ENCODE measurements at places on chromosomes 13 and 19.
A peak's percentile ranks its signal among the peaks of the same experiment; 100 is the strongest.

- ATAC-seq, result no peak
These were observed 9.6 kb downstream of the MIR17HG start for GRCh38 chr13:91356919-91357612.

GRCh38 chr13:111893607-111894443, 173.1 kb upstream of the SOX1 start:
- no peak for ATAC-seq

- ATAC-seq, result no peak
These were observed 130.0 kb downstream of the ATP11A start for GRCh38 chr13:112819816-112820215.

GRCh38 chr19:2575734-2576481, 100.0 kb downstream of the GADD45B start:
- ATAC-seq, result peak; percentile 27

DNA sequence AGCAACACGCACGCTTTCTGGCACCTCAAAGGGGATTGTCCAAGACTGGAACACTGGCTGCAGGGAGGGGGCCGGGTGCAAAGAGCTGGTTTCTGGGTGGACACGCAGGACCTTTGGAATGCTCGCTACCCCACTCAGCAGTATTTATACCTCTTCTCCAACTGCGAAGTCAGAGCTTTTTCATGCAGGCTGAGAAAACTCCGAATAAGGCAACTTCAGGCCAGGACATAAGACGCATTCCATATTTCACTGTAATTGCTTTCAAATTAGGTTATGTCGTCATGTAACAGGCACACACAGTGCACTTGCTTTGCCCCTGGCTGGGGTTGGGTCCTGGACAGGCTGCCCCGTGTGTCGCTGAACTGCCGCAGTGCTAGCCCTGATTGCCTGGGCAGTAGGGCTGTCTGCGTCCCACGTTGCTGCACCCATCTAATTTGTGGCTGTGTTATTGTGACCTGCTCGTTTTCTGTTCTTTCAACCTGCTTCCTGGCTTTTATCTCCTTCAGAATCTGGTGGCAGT, 44.5 kb downstream of the ACTN4 start:
- ATAC-seq, result no peak

GRCh38 chr13:59047546-59047945, 1116.2 kb downstream of the DIAPH3 start:
- ATAC-seq, result no peak

GRCh38 chr19:48615231-48616040, 560 bp upstream of the FAM83E start:
- no peak for ATAC-seq

GRCh38 chr13:31722673-31723072, 16.7 kb upstream of the RXFP2 start:
- ATAC-seq, result no peak

DNA sequence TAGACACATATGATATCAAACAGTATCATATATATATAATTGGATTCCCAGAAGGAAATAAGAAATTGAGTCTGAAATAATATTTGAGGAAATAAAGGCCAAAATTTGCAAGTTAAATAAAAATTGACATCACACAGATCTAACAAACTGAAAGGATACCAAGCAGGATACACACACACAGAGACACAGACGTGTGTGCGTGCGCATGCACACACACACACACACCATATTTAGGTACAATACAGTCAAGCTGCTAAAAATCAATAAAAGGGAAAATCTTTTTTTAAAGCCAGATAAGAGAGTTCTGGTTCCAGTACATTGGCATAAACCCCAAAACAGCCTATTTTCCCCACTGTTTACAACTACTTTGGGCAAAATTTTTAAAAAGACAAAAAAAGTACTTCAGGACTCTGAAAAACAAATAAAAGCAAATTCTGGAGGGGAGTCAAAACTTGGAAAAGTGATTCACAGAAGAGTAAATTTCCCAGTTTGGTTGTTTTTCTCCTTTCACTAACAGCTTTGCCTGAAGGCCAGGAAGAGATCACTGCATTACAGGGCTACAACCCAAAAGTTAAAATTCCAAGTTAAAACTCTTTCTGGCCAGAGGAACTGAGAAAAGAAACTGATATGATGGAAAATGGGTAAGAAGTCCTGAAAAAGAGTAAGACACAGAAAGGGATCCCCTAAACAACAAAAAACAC, 16.2 kb downstream of the MYCBP2 start:
- ATAC-seq, result no peak

DNA sequence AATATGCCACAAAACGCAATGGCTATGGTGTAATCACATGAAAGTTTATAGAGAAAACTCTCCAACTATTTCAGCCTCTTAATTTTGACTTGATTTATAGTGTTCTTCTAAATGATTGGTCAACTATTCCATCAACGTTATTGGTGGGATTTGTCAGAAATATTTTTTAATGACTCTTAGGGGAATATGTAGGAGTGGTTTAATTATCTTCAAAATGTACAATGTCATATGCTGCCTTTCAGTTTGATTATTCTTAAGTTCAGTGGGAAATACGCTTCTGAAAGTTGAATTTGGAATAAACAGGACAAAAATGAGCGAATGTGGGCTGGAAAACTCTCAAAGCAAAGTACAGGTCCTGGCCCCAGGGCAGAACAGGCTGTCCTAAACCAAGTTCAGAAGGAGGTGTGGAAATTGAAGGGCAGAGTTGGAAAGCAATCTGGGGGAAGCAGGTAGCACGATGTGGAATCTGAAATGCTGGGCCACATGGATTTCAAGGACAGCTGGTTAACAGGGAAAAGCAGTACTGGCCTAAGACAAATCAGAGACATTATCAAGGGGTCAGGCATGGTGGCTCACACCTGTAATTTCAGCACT, 60.8 kb upstream of the MYCBP2 start:
- ATAC-seq, result no peak

- ATAC-seq, result no peak
These were observed 775.9 kb upstream of the KLHL1 start for GRCh38 chr13:70884196-70884595.

DNA sequence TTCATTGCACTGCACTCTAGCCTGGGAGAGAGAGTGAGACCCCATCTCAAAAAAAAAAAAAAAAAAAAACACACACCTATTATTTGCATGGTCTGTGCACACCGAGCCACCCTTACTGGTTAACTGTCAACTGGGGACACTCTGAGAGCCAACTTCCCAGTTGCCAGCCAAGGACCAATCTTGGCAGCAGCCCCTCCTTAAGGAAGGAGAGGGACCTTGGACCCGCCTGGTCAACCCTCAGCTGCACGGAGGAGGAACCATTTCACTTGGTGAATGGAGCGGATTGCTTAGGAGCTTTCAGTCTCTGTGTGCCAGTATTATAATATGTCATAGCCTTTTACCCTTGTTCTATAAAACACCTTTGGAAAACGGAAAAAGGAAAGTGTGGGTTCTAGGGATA, 24.9 kb downstream of the MICOS13 start:
- ATAC-seq, result no peak

DNA sequence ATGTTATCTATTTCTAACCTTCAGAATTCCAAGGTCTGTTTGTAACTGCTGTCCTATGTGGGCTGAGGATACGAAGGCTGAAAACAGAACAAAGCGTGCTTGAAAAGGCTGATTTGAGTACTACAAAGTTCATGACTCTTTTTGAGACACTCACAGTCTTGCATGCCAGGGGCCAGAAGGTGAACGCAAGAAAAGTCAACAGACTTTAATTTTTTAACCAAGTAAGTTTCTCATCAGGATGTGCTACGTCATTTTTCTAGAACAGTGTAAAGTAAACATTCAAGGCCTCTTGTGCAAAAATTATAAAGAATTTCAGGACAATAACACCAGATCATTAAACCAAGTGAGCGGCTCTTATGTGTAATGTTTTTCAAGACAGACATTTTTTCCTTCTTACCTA, 163.5 kb downstream of the COG6 start:
- no peak for ATAC-seq

- no peak for ATAC-seq
These were observed 121.9 kb upstream of the SPACA7 start for GRCh38 chr13:112254061-112254818.

DNA sequence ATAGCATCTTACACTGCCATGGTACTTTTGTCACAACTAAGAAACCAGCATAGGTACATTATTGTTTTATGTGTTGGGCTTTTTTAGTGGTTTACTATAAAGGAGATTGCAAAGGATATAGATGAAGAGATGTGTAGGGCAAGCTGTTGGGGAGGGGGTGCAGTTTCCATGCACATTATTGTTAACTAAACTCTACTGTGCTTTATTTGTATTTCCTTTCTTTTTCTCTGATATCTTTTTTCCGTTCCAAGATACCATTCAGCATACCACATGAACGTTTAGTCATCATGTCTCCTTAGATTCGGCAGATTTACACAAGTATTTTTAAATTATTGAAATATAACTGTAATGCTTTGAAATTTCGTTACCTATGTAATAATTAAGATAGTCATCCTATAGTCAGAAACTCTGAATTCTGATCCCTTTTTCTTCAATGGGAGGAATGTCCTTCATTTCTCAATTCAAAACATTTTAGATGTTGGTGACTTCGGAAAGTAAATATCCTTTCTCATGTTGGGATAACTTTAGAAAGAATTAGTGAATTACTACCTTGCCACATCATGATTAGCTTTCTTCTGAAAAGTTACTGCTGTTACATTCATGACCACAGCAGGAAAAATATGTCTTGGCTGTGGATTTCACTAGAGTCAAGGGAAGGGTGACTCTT, 82.8 kb downstream of the FRY start:
- no peak for ATAC-seq

DNA sequence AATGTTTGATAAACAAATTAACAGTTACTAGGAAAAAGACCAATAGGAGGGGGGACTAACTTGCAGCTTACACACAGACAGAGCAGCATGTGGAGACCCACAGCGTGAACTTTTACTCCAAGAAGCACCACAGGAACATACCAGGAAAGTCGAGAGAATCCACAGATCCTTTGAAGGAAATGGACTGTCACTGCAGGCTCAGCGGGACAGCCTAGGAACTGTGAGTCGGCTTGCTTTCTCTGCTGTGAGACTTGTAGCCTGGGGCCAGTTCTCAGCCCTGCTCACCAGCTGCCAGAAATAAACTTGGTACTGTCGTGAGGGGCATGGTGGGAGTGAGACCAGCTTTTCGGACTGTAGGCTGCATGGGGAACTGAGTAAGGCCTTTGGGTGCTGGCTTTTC, 1211.5 kb downstream of the PCDH17 start:
- ATAC-seq, result no peak

- no peak for ATAC-seq
These were observed 53.5 kb upstream of the SOX21 start for GRCh38 chr13:94765814-94766213.

DNA sequence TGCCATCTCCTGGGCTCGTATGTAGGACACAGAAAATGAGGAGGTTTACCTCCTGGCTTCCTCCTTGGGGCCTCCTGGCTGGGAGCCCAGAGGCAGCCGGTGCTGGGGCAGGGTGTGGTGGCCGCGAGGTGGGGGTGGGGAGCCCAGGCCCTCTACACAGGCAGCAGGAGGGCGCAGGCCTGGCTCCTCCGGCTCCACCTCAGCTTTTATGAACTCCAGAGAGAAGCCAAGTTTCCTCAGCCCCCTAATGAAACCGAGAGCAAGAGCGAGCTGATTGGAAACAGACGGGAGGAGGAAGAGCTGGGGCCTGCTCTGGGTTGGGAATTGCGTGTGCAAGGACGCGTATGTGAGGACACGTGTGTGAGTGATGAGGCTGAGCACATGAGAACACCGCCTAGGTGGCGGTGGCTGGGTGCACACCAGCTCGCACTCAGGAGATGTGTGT, 23.1 kb downstream of the LYL1 start:
- peak; percentile 9 for ATAC-seq

- no peak for ATAC-seq
These were observed 69.2 kb downstream of the ZNF100 start for GRCh38 chr19:21698215-21698614.

GRCh38 chr13:97945342-97945741, 8.1 kb upstream of the IPO5 start:
- no peak for ATAC-seq

DNA sequence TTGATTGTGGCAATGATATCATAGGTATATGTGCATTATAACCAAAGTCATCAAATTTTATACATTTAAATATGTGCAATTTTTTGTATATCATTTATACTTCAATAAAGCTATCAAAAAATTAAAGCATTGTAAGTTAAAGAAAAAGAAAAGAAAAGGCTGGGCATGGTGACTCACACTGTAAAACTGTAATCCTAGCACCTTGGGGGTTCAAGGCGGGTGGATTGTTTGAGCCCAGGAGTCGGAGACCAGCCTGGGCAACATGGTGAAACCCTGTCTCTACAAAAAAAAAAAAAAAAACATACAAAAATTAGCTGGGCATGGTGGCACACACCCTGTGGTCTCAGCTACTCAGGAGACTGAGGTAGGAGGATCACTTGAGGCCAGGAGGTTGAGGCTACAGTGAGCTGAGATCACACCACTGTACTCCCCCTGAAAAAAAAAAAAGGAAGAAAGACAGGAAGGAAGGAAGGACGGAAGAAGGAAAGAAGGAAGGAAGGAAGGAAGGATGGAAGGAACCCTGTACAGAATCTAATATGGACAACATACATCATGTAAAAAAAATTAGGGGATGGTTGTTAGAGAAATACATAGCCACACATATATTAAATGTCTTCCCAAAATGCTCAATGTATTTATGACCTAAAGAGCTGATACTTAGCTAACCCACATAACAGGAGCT, 21.7 kb upstream of the SLC25A30 start:
- ATAC-seq, result no peak

DNA sequence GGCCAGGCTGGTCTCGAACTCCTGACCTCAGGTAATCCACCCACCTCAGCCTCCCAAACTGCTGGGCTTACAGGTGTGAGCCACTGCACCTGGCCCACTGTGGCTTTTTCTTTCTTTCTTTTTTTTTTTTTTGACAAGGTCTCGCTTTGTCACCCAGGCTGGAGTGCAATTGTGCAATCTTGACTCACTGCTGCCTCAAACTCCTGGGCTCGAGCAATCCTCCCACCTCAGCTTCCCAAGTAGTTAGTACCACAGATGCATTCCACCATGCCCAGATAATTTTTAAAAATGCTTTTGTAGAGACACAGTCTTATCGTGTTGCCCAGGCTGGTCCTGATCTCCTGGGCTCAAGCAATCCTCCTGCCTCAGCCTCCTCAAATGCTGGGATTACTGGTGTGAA, 12.1 kb upstream of the FCGBP start:
- no peak for ATAC-seq

DNA sequence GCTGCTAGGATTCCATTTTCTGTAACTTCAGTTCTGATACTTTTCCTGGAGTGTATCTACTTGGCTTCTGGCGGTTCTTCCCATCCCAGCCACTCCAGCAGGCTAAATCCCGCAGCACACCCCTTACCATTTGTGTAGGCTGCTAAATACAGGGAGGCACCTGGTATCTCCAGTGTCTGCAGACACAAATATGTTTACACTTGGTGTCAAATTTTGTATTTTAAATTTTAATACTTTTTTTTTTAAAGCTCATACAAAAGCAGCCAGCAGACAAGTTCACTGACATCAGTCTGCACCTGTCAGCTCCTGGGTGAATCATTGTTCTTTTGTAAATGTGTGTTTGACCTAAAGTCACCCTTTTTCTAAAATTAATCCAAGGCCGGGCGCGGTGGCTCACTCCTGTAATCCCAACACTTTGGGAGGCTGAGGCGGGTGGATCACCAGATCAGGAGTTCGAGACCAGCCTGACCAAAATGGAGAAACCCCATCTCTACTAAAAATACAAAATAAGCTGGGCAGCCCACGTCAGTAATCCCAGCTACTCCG, 3.4 kb upstream of the ZSCAN4 start:
- no peak for ATAC-seq

All from esophagus mucosa (tissue), 1 donor.